ENCODE measurements at places on chromosomes 13 and 19.

GRCh38 chr19:5228490-5228889 is 112.1 kb downstream of the PTPRS start:
- DNase-seq = no peak

- DNase-seq = no peak
These were observed 66.7 kb downstream of the LHFPL6 start for GRCh38 chr13:39536274-39536673.

DNA sequence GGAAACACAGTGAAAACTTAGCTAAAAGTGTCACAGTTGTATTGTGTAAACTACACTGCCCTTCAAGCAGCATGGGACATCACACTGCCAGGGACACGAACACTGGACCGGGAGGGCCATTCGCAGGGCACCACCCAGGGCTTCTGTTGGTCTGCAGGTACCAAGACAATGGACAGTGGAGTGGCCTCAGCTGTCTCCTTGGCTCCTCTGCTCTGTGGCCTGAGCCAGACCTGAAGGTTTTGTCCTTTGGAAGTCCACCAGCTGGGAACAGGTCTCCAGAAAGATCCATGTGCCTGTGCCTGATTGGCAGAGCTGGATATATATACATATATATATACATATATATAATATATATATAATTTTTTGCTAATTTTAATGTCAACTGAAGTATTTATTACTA is 149.8 kb downstream of the ZNF536 start:
- DNase-seq = no peak

GRCh38 chr19:3061182-3062161 is 823 bp downstream of the TLE5 start:
- peak; percentile 50 for DNase-seq

DNA sequence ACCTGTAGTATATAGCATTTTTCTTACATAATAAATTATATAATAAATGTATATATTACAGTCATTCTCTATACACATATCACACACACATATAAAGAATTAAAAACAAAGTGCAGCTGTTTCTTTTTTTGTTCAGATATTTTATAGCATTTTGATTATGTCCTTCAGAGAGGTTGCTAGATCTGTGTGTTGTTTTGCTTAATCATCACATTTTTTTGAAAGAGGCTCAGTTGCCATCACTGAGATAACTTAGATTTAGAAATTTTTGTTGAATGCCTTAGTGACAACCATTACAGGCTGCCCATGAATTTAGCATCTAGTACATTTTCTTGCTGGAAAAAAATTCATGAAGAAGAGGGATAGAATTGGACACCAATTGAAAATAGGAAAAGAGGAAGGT is 545.2 kb upstream of the PCDH9 start:
- no peak for DNase-seq

- no peak for DNase-seq
These were observed 168.6 kb upstream of the RFC3 start for GRCh38 chr13:33649212-33649878.

DNA sequence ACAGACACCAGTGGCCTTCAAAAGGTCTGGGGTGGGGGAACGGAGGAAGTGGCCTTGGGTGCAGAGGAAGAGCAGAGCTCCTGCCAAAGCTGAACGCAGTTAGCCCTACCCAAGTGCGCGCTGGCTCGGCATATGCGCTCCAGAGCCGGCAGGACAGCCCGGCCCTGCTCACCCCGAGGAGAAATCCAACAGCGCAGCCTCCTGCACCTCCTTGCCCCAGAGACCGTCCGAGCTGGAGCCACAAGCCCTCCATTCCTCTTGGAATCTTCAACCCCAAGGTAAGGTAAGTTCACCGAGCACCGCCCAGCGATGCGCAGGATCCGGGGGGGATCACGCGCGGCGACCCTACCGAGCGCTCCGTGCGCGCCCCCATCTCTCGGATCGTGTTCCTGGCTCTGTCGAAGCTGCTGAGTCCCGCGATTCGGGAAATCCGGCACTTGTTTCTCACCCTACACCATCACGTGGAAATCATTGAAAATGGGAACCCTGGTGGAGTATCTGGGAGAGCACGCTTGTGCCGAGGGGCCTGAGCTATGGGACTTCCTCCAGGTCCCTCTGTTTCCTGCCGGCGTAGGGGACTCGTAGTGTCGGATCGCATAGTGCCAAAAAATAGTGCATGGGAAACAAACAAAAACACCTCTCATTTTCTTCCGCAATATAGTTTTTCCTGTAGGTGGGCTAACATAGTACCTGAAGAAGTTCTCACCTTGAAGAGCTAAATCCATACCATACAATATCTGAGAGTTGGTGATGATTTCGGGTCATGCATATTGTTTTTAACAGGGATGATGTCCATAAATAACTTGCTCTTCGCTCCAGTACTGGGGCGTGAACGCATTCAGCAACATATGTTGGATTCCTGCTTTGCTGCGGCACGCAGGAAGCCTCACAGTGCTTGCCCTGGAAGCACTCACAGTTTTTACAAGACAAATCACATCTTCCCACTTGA is 9.3 kb downstream of the PDX1 start:
- DNase-seq = no peak

GRCh38 chr13:106375085-106375484 is 160.4 kb downstream of the EFNB2 start:
- DNase-seq = no peak

DNA sequence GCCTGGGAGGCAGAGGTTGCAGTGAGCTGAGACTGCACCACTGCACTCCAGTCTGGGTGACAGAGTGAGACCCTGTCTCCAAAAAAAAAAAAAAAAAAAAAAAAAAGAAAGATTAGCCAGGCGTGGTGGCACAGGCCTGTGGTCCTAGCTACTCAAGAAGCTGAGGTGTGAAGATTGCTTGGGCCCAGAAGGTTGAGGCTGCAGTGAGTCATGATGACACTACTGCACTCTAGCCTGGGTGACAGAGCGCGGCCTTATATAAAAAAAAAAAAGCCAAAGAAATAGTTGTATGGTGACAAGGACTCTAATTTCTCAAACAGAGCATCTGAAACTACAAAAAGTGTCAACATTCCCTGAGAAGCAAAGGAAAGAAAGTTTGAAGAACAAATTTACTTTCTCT is 3.4 kb downstream of the PBX4 start:
- peak; percentile 30 for DNase-seq

- no peak for DNase-seq
These were observed 1.4 kb downstream of the PEG3 start for GRCh38 chr19:56838909-56839651.

DNA sequence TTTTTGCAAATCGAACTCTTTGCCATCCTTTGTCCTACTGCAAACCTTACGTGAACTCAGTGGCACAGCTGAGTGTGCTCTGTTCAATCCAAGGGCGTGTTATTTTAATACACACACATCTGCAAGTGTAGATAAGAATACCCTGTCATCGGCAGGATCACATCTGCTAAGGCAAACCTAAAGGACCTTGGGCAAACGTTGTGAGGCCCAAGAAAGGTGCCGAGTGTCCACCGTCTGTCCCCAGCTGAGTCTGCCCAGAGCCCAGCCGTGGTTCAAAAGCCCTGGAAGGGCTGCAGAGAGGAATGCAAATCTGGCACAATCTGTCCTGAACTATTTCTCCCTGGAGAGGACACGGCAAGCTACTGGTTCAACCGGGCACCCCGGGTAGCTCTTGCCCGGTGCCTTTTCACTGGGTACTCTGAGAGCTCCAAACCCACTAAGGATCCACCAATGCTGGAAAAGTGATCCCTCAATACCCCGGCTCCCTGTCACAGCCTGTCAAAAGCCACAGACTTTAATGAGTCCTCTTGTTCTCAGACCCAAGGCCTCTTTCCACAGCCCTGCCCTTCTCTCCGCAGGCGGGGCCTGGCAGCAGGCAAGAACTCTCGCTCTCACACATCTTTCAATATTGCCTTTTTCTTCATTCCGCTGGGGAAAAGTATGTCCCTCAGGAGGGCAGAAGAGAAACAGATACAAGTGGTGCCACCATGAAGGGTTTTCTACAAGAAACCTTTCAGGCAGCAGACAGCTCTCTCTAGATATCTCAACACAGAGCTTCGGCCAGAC is 17.0 kb downstream of the SLC7A1 start:
- no peak for DNase-seq

DNA sequence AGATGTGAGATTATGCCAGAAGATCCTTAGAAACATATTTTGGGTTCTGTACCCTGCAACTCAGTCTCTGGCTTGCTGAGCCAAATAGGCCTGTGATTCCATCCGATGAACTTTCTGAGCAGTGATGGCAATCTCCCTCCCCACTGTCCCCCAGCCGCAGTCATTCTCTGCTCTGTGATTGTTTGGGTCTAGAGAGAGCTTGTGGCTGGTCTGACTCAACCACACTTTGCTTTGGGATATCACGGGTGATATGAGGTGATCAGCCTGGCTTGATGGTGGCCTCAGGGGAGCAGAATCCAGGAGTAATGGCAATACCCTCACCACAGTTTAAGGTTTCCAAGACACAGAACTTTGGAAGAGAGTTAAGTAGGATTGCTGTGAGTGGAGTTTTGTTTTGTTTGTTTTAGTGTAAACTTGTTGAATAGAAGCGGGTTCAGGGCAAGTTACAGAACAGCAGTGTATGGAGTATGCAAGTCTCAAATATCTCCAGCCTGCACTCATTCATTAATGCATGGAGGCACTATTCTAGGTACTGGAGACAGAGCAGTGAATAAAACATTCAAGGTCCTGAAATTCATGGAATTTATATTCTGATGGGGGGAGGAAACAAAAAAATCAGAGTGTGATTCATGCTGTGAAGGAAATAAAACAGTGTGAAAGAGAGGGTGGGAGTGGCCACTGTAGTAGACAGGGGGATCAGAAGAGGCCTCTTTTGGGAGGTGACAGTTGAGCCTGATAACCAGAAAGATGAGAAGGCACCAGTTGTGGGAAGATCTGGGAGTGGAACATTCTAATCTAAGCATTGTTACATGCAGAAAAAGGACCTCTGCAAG is 5.3 kb downstream of the SAMD4B start:
- DNase-seq = no peak

- no peak for DNase-seq
These were observed 11.6 kb downstream of the ZNF578 start for GRCh38 chr19:52464798-52465470.

DNA sequence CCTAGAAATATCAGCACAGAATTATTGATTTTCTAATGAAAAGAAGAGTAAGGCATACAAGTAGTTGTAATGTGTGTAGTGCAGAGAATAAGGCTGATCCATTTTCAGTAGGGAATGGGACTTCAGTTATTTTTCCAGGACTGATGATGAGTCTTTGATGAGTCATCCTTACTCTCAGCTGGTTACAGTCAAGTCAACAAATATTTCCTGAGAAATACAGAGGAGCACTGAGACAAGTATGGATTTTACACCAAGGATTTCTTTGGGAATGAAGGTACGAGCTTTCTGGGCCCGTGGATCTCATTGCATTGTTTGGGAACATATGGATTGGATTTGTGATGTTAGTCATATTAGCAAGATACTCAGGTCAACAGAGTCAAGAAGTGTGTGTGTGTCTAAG is 502.7 kb downstream of the FGF9 start:
- DNase-seq = no peak

GRCh38 chr13:103926118-103926517 is 859.9 kb upstream of the SLC10A2 start:
- no peak for DNase-seq

DNA sequence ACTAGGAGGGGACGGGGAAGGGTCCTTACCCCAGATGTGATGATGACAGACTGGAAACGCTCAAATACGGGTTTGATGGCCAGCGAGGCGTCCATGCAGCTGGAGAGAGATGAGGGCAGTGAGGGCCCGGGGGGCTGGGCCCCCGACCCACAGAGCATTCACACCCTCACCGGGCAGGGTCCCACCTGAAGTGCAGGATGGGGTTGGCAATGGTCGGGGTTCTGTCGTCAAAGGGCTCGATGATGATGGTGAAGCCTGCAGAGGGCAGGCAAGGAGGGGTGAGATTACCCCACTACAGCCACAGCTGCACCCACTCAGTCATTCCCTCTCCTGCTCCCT is 13.0 kb downstream of the ERCC2 start:
- no peak for DNase-seq

- no peak for DNase-seq
These were observed 20.6 kb upstream of the UQCRFS1 start for GRCh38 chr19:29233591-29233990.

DNA sequence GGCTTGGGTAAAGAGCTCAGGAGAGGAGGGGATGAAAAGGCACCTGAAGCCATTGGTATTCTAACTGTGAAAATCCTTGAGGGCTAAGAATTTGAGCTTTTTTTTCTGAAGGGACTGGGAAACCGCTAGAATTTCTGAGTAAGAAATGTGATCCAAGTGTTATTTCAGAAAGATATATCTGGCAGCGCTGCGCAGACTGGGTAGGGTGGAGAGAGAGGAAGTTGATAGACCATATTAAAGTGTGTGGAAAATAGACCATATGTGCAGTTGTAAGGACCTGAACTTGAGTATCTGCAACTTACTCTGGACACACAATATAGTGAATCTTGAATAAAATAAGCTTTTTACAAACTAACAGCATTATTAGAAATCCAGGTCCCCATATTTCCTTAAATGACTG is 427.4 kb downstream of the NDFIP2 start:
- no peak for DNase-seq

GRCh38 chr19:46596008-46596407 is 5.1 kb upstream of the CALM3 start:
- DNase-seq = no peak

- DNase-seq = no peak
These were observed 1.7 kb downstream of the NR2F6 start for GRCh38 chr19:17243830-17244617.

GRCh38 chr13:76889254-76889653 is 3.0 kb upstream of the KCTD12 start:
- DNase-seq = no peak

DNA sequence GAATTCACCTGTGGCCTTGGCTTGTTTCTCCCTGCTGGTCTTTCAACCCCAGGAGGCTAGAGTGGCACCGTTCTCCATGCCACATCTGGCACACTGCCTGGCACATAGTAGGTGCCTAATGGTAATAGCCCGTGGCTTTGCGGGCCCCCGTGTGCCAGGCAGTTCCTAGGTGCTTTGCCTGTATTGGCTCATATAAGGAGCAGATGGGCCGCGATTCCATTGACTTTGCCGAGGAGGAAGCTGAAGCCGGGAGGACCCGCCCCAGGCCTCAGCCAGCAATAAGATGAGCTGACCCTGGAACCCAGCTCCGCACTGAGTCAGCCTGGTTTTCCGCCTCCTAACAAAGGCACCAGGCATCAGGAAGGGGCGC is 807 bp downstream of the PGLYRP1 start:
- DNase-seq = no peak

DNA sequence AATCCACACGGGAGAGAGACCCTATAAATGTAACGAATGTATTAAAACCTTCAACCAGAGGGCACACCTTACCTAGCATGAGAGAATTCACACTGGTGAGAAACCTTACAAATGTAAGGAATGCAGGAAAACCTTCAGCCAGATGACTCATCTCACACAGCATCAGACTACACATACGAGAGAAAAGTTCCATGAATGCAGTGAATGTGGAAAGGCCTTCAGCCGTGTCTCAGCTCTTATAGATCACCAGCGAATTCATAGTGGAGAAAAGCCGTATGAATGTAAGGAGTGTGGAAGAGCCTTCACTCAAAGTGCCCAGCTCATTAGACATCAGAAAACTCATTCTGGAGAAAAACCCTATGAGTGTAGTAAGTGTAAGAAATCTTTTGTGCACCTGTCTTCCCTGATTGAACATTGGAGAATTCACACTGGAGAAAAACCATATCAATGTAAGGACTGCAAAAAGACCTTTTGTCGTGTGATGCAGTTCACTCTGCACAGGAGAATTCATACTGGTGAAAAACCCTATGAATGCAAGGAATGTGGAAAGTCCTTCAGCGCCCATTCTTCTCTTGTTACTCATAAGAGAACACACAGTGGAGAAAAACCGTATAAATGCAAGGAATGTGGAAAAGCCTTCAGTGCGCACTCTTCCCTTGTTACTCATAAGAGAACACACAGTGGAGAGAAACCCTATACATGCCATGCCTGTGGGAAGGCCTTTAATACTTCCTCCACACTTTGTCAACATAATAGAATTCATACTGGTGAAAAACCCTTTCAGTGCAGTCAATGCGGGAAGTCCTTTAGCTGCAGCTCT is 16.0 kb downstream of the ZNF582 start:
- no peak for DNase-seq

Measured in T-helper 9 cell (primary cell).